Small intestine (tissue), 16 donors: ENCODE measurements at places on chromosomes 3 and 15.

DNA sequence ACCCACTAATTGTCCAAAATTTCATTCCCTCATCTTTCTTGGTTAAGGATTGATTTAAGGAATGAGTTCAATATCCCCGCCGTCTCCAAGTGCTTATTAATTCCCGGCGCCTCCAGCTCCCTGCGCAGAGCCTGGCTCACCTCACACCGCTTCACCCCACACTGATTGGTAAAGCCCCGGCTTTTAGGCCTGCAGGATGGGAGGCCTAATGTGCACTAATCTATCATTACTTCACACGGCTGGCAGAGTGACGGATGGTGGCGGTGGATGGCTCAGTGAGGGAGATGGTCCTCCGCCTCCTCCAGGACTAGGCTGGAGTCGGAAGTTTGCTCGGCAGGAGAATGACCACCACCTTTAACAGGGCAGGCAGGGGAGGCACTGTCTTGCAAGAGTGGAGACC is 81.7 kb downstream of the MEGF11 start:
- no peak for DNase-seq

GRCh38 chr3:55885721-55886120 is 398.6 kb upstream of the WNT5A start:
- no peak for DNase-seq

DNA sequence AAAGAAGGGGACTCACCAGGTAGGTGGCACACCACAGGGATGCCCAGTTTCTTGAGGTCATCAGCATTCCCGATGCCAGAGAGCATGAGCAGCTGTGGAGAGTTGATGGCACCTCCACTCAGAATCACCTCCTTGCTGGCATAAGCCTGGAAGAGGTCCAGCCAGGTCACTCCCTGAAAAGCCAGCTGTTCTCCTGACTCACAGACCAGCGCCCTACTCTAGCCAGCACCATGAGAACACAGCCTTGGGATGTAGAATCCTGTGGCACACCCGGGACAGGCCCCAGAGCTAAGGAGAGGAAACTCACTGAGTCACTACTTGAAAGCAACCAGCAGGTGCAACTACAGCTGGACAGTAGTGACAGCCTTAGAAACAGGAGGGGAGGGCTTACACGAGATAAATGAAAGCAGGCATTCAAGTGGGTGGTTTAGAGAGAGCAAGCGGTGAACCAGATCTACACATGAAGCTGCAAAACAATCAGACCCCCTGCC is 24.5 kb downstream of the CHDH start:
- DNase-seq: no peak

- no peak for DNase-seq
These were observed at the start of gene ATP2B2 for GRCh38 chr3:10505050-10505790. Gene ATP2B2 (minus strand): TSS chr3:10505586. CDS start chr3:10449543, 56,043 bp downstream.

DNA sequence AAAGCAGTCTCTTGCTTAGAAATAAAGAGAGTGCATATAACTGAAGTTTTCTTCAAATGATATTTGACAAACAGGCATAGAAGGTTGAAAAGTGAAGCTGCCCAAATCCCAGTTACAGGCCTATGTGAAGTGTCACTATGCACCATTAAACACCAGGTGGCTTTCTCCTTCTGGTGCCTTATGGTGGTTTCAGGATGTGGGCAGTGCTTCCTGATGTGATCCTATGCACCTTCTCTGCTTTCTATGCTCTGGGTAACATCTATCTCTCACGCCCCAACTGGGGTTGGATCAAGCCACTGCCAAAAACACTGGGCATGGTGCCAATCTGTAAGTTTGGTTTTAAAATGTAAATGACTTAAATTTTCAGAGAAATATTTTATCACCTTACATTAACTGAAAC is 744.7 kb downstream of the TUSC7 start:
- peak; percentile 6 for DNase-seq
